Epithelial cell of proximal tubule (primary cell): ENCODE measurements at places on chromosomes 5 and 9. TPM values are rescaled to one million over a fixed set of nuclear protein-coding genes. Genes with fewer than 3 reads are reported as not detected.

DNA sequence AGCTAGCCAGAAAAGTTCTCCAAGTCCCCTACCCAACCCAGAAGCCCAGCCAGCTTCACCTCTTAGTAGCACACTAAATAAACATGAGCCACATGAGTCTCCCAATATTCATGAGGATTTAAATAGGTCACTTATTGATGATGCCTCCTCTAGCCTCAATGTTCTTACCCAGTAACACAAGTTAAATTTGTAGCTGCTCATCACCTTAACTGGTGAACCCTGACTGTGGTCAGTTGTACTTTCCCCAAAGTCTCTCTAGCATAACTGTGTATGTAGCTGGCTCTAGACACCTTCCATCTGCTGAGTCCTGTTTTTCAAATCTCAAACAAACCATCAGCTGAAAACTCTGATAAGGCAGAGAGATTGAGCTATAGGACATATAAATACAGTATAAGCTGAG, 100.3 kb upstream of the ELAVL2 start:
- DNase-seq: peak; percentile 23

GRCh38 chr9:135582966-135583687, 21.6 kb downstream of the PAEP start:
- DNase-seq: no peak

GRCh38 chr5:3186736-3187405, 408.8 kb upstream of the IRX1 start:
- no peak for DNase-seq

DNA sequence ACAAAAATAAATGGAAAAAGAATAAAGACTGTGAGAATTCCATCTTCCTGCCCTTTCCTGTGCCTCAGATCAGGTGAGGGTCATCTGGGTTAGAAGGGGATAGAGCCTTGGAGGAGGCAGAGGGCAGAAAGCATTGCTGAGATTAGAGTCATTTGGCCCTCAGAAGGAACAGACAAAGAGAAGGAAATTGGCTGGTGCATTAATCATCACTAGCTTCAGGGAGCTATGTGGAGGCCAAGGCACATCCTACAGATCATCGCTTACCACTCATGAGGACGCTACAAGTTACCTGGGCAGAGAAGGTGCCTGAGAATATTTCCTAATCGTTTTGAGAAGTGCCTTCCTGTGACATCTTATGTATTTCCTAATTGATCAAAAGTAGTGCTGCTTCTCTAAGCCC, 74.5 kb downstream of the C7 start:
- DNase-seq: no peak

DNA sequence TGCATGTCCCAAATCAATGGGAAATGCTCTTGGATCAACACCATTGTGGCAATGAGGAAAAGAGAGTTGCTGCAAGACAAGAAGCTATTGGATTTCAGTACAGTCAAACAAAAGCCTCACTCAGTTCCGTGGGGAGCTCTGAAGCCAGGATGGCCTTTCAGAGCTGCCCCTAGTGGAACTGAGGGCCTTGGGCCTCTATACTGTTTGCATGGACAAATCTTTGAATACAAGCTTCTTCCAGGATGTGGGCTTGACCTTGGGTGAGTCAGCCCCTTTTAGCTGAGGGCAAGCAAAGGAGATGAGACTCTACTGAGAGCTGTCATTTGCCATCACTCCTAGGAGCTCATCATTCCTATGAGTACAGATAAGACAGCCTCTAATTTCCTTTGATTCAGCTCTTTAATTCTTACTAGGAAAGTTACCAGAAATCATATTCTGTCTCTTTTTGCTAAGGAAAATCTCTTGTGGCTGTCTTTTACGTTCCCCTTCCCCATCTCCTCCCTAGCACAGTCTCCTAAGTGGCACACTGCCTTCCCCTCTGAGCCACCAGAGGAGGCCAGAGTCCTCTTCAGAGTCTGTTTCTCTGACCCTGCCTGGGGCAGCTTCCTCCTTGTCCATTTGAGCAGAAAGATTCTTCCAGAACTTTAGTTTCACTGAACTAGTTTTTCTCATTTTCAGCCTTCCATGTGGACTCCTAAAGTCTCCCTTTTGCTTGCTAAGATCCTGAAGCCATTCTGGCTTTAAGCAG, 168.8 kb upstream of the POC5 start:
- DNase-seq: no peak

DNA sequence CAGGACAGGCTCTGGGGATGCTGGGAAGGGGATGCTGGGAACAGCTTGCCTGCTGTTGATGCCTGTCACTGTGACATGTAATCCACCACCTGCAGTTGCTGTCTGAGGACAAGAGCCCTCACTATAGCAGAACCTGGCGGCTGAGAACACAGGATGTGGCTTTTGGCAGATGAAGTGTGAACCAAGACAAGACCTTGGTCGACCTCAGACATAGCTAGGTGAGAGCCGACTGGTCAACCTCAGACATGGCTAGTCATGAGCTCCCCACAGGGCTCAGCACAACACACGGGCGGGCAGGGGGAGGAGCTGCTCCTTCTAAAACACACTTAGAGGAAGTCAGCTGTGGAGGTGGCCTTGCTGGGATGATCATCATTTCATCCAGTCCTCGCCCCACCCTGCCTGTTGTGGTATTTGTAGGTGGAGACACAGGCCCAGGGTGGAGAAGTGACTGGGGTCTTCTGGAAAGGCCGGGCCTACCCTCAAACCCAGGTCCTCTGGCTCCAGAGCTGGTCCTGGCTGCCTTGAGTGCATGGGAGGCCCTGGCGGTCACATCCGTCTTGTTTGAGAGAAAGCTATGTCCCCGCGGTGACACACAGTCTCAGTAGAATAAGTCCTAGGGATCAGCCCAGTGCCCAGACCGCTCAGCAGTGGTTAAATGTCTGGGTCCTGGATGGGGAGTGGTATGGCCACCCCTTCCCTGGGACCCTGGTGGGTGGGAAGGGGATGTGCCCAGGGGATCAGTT, 6.1 kb downstream of the SUSD3 start:
- DNase-seq: no peak

The TMEM267 gene
- total RNA-seq: 7.8 and 9.3 TPM in 2 replicates

DNA sequence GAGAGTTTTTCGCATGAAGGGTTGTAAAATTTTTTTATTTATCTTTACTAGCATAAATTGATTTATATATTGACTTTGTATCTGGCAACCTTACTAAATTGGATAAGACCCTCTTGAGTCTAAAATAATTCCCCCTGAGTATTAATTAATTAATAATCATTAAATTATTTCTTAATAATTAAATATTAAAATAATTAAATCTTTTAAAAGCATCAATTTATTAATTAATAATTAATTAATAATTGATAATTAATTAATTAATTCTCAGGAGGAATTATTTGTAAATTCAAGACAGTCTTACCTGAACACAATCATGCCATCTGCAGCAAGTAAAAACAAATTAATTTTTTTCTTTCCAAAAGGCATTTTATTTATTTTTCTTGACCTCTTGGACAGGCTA, 370.4 kb upstream of the PTPRD start:
- DNase-seq: no peak

DNA sequence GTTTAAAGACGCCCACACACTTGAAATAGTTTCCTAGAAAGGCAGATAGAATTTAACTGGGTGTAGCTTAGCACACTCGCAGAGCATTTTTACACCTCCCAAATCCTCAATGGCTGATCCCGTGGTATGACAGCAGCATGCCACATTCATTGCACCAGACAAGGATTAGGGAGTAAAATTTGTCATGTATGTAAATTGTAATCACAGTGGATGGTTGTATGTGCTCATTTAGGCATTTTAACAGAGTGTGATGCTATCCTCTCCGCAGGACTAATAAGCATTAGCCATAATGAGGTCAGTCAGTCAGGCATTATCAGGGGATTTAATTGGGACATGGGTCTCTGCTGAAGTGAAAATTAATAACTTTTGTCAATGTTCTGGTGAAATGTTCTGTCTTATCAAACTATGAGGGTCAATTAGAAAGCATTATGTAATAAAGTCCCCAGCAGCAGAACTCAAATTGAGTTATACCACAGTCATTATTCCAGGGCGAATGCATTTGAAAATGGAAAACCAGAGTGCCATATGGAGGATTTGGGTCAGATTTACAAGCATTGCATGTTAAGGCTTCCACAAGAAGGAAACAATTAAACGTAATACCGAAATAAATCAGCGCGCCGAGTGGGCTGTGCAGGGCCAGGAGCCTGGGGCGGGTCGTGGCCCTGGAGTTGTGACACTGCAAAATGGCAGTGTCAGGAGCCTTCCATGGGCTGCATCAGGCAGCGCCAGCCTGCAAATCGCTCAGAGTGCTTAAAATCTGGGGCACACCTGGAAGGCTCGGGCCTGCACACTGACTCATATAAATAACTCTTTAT, 602.2 kb downstream of the BNC2 start:
- DNase-seq: no peak

The SH2D3C gene
- not detected in 2 replicates for total RNA-seq

The FBN2 gene
- 7.6 and 19.0 TPM in 2 replicates for total RNA-seq

GRCh38 chr9:126367616-126368015, 41.0 kb downstream of the MVB12B start:
- DNase-seq: no peak

DNA sequence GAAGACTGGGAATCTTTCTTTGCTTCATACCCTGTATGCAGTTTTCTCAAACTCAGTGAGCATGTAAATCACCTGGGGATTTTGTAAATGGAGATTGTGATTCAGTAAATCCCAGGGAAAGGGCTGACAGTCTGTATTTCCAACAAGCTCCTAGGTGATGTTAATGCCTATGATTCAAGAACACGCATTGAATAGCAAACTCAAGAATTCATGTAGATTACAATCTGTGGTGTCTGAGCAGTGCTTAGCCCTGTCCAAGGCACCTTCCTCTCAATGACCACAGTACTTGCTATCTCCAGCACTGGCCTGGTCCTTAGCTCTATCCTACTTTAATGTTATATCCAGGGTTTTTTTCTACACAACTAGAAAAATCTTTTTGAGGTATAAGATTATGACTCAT, 721.4 kb upstream of the MEF2C start:
- no peak for DNase-seq
